ENCODE measurements at places on chromosomes 12 and 14. TPM values are rescaled to one million over a fixed set of nuclear protein-coding genes. Genes with fewer than 3 reads are reported as not detected.
A peak's percentile ranks its signal among the peaks of the same experiment; 100 is the strongest.

DNA sequence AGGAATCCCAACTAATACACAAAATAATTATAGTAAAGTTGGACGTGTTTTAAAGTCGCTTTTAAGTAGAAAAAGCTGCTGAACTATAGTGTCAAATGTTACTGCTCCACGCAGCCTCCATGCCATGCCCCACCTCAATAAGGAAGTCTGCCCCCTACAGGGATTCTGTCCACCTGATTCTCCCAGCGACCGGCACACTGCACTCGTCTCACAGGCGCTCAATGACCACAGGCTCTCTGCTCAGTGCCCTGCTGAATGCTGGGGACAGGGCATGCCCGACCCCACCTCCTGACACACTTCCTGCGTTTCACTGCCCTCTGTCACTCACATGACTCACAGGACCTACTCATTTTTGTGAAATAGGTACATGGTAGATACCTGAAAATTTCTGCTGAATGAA, 48.9 kb downstream of the BDKRB1 start:
- H3K4me3 ChIP-seq = no peak overlapping the region
- no peak overlapping the region for H3K27ac ChIP-seq
- peaks cover 28% of the 10 kb centered on the region for H3K36me3 ChIP-seq
- no peaks in the 10 kb centered on the region for H3K27me3 ChIP-seq

The LTB4R2 gene
- total RNA-seq = 9.6 TPM

The FBLN5 gene
- total RNA-seq = 1.9 TPM

DNA sequence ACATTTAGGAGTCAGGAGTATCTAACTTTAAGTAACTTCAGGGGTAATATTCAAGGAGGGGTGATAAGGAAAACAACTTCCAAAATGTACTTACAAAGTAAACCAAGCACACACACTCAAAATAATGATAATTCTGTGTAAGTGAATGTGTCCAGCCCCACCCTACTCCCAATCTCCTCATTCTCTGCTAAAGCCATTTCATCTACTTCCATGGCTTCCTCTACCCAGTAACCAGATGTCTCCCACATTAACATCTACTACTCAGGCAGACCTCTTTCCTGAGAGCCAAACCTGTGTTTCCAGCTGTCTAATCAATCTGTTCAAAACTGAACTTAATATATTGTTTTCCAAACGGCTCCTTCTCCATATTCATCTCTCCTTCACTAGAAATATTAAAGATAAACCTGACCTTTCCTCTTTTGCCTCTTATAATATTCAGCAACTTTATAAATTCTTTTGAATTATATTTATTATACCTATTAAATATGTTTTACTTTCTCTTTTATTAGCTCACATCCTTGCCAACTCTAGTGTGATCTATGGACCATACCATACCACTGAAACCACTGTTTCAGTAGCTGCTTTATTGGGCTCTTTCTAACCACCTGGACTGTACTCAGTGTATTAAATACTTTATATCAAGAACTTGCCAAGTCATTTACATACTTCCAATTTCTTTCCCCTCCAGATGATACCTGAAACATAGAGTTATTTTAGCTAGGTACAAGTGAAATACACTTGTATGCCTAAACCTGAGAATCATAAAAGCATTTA, 170.7 kb downstream of the PPFIA2 start:
- H3K27me3 ChIP-seq = no peaks in the 10 kb centered on the region
- peaks cover 4% of the 10 kb centered on the region for H3K36me3 ChIP-seq
- no peak for DNase-seq
- no peaks in the 10 kb centered on the region for H3K4me1 ChIP-seq
- no peak overlapping the region for H3K27ac ChIP-seq
- no peak overlapping the region for H3K4me3 ChIP-seq

The SARNP gene
- 110 TPM for total RNA-seq

The FOXN4 gene
- total RNA-seq = not detected

DNA sequence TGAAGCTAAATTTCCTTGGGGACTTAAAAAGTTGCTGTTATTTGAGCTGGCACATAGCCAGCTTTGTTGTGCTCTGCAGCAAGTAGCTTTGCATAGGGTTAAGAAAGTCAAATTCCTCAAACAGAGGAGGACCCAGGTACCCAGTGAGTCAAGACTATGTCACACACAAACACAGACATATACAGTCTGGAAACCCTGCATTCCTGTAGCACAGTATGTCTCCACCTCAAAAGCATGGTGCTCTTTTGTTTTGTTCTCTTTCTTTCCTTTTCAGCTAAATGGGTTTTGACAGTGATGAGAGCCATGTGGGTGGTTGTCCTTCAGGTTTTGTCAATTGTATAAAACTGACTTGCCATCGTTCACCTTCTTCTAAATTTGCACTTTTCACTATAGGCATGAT, 179.6 kb upstream of the DIO2 start:
- no peaks in the 10 kb centered on the region for H3K4me1 ChIP-seq
- no peaks in the 10 kb centered on the region for H3K27me3 ChIP-seq
- no peak overlapping the region for H3K27ac ChIP-seq
- DNase-seq = no peak
- no peak overlapping the region for H3K4me3 ChIP-seq

GRCh38 chr14:75469164-75469563, 41.3 kb downstream of the JDP2 start:
- no peaks in the 10 kb centered on the region for H3K36me3 ChIP-seq
- no peak for DNase-seq
- no peaks in the 10 kb centered on the region for H3K4me1 ChIP-seq
- no peak overlapping the region for H3K4me3 ChIP-seq
- no peak overlapping the region for H3K27ac ChIP-seq

The ANGEL1 gene
- 15.9 TPM for total RNA-seq

The ALX1 gene
- not detected for total RNA-seq

The LGALS3 gene
- total RNA-seq = 12.3 TPM

DNA sequence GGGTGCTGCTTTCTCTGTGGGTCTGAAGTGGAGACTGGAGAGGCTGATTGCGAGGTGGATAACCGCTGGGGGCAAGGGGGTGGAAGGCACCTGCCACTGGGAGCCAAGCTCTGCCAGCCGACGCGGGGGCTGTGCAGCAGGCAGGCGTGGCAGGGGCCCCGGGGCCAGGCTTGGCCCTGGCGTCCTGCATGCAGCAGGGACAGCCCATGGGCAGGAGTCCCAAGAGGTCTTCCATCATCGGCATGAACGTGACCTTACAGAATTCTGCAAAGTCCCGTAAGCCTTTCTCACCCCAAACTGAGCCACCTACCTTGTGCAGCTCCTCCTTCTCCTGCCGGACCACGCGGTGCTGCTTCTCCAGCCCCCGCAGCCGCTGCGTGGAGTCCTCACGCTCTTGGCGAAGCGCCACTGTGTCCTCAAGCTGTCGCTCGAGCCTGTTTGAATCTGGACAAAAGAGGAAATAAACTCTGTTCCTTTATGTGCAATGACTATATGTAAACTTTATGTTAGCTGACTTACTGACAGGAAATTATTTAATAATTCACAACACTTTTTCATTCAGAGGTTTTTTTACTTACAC, 51.3 kb downstream of the AMN start:
- H3K4me1 ChIP-seq = no peaks in the 10 kb centered on the region
- H3K4me3 ChIP-seq = no peak overlapping the region
- H3K36me3 ChIP-seq = no peaks in the 10 kb centered on the region
- no peaks in the 10 kb centered on the region for H3K27me3 ChIP-seq

DNA sequence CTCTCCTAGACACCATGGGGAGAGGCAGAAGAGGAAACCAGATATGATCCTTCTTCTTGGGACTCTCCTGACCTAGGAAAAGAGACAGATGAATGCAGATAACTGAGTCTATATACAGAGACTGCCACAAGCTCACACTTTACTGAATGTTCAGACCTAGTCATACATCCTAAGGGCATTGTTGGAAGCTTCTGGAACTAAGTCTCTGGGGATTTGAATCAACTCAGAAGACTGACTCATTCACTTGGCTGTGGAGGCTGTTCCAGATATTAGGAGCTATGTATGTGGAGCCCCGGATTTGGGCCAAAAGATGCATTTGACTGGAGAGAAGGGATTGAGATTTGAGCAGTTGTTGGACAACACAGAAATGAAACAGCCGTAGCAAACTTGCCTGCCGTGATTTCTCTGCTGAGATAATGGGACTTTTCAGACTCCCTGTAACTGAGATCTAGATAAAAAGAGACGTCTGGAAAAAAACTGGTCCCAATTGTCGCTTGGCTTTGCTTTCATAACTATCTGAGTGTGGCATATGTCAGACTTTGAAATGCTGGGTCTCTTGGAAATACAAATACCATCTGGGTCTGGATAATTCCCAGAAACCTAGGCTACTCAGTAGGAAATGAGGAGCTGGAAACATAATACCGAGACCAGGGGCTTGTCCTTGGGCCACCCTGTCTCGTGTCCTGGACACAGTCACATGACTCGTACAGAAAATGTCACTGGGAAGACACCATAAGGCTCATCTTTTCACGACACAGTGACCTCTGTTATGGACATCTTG, 396.8 kb downstream of the NUAK1 start:
- no peak overlapping the region for H3K27ac ChIP-seq
- peaks cover 3% of the 10 kb centered on the region for H3K27me3 ChIP-seq
- no peaks in the 10 kb centered on the region for H3K4me1 ChIP-seq
- no peak overlapping the region for H3K4me3 ChIP-seq
- no peak for DNase-seq

The IFNG-AS1 gene
- 0.48 TPM for total RNA-seq

GRCh38 chr12:48995086-48995879, 3.9 kb downstream of the DDN start:
- peaks cover 33% of the 10 kb centered on the region for H3K4me1 ChIP-seq
- H3K27ac ChIP-seq = no peak overlapping the region
- H3K36me3 ChIP-seq = no peaks in the 10 kb centered on the region
- DNase-seq = peak; percentile 72
- H3K4me3 ChIP-seq = no peak overlapping the region

DNA sequence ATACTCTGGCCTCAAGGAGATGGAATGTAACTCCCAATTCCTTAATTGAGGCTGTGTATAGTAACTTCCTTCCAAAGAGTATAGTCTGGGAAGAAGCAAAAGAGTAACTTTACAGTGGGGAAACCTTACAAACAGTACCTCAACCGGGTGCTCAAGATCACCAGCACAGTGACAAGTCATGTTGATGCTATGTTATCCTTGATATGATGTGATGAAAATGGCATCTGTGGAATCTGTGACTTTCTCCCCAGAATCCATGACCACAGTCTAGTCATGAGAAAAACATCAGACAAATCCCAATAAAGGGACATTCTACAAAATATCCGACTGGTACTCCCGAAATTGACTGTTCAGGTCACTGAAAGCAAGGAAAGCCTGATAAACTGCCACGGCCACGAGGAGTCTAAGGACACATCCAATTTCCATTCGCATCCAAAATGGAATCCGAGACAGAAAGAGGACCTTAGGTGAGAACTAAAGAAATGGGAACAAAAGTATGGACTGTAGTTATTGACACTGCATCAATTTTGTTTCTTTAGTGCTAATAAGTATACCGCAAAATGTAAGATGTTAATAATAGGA, 97.3 kb upstream of the FRMD6 start:
- peaks cover 8% of the 10 kb centered on the region for H3K27me3 ChIP-seq
- H3K4me1 ChIP-seq = no peaks in the 10 kb centered on the region
- H3K4me3 ChIP-seq = no peak overlapping the region
- no peaks in the 10 kb centered on the region for H3K36me3 ChIP-seq
- no peak overlapping the region for H3K27ac ChIP-seq
- no peak for DNase-seq

The OR6C2 gene
- total RNA-seq = not detected

GRCh38 chr14:42719391-42719790, 1112.7 kb downstream of the LRFN5 start:
- H3K36me3 ChIP-seq = no peaks in the 10 kb centered on the region
- DNase-seq = no peak
- H3K4me3 ChIP-seq = no peak overlapping the region
- no peaks in the 10 kb centered on the region for H3K4me1 ChIP-seq
